Muscle of back (tissue), 13 donors: ENCODE measurements at places on chromosomes 6 and 20.

- peak; percentile 37 for DNase-seq
Measured at GRCh38 chr6:5457983-5458683, 196.8 kb downstream of the FARS2 start.

DNA sequence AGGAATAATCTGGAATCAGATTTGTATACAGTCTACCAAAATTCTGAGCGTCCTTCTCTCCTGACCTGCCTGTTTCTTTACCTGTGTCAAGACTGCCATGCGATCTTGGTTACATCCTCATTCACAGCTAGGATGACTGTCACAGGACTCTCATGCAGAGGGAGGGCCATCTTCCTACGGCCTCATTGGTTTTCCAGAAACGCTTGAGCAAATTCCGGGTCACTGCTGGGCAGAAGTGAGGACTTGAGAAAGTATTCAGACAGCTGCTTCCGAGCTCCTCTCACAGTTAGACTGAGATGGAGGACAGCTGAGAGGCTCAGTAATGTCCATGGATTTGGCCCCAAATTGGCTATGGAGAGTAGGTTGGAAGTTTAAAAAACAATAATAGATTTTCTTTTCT is 94.2 kb downstream of the TFAP2C start:
- no peak for DNase-seq

- no peak for DNase-seq
Measured at GRCh38 chr6:28876710-28877109, 47.1 kb downstream of the TRIM27 start.

DNA sequence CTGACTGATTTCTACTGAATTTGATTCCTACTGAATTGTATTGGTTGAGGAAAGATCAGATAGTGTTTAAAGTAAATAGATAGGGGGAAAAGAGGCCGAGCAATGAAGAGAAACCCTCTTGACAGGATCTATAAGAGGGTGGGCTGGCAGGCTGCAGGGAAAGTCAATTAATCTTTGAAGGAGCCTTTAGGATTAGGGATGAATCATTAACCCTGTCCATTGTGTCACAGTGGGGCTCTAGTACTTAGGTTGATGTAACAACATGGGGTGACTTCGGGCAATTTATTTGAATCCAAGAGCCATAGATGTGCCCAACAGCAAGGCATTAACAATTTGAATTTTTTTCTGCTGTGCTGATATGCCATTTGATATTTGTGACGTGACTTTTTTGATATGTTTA is 7.5 kb downstream of the RFX6 start:
- no peak for DNase-seq

DNA sequence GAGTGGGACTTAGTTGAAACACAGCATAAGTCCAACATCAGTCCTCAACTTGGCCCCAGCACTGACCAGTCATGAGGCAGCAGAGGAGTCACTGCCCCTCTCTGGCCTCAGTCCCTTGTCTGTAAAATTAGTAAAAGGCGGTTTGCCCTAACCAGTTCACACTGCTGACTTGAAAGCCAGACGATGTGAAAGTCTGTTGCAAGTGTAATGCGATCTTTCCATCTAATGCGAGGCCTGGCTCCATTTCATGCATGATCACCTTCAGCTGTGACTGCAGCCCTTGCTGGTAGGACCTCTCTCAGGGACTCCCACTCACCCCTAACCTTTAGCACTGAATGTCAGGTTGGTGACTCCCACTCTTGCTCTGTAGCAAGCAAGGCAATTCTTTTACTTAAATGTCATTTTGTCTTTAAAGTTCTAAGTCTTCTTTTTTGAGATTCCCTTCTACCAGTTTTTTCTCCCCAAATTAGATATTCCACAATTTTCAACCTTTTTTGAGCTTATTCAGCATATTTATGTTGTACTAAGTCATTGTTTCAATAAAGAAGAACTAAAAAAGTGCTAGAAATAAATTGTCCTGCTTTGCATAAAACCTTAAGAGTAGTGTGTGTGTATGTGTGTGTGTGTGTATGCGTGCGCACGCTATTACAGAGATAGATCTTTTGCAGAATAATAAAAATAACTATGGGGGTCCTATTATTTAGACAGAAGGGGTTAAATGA is 245.5 kb downstream of the PACRG start:
- peak; percentile 55 for DNase-seq
